SJSA1 (cell line): ENCODE measurements at places on chromosomes 1 and 21. TPM values are rescaled to one million over a fixed set of nuclear protein-coding genes. Genes with fewer than 3 reads are reported as not detected.

Gene ABCA4
- 0.11 TPM in 1 of 2 replicates, not detected in the other for total RNA-seq

- H3K36me3 ChIP-seq: no peaks in the 10 kb centered on the region
- no peak overlapping the region for H3K27ac ChIP-seq
- H3K27me3 ChIP-seq: no peaks in the 10 kb centered on the region
- peaks cover 41% of the 10 kb centered on the region for H3K4me1 ChIP-seq
- H3K4me3 ChIP-seq: no peak overlapping the region
- no peak for DNase-seq
Measured at GRCh38 chr1:91790392-91790791, 95.6 kb downstream of the TGFBR3 start.

Gene RCSD1
- 1.3 and 2.3 TPM in 2 replicates for total RNA-seq

Gene CAPZA1
- 198 and 301 TPM in 2 replicates for total RNA-seq
